ENCODE measurements at places on chromosomes 11 and 22.

DNA sequence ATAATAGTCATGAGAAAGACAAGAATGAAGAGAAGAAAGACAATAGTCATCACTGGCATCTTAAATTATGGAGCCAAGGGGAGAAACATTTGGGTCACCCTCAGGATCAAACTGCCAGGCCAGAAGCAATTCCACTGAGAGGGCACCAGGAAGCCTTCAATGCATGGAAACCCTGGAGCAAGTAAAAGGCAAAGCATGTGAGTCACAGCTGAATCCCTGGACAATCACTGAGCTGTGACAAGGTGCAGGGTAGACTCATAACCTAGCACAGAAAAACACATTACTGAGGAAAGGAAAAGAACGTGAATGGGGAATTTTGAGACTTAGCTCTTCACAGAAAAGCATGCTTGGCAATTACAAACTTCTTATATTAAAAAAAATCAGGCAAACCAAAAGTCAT lies 1.6 kb downstream of the KCNJ1 start:
- no peak for DNase-seq

DNA sequence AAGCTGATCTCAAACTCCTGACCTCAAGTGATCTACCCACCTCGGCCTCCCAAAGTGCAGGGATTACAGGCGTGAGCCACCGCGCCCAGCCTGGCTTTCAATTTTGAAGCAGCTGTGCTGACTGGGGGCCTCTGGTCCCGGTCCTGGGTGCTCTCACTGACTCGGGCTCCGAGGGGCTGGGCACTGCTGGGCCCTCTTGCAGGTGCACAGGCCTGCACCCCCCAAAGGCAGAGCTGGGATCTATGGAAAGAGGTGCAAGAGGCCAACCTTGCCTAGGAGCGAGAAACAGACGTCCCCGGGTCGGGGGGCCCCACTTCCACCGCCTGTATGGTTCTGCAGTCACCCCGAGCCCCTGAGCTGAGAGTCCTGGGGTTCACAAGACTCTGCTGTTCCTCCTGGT lies 33.2 kb downstream of the KIAA0930 start:
- DNase-seq: no peak

- no peak for DNase-seq
Observed at GRCh38 chr11:120807414-120808150, 216.3 kb upstream of the TBCEL start.

- DNase-seq: no peak
Observed at GRCh38 chr11:45061641-45062040, 84.8 kb upstream of the PRDM11 start.

DNA sequence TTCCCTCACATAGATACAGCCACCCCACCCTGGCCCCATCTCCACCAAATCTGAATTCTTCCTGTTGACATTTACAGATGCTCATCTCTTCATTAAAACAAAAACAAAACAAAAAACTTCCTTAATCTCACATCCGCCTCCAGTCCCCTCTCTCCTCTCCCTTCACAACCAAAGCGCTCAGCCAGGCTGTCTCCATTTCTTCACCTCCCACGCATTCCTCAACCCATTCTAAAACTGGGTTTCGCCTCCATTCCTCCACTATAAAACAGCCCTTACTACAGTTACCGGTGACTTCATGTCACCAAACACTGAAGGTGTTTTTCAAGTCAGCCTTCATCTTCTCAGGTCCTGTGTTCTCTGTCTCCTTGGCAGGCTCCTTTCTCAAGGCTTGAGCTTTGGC lies 9.6 kb downstream of the BACE1-AS start:
- DNase-seq: no peak

DNA sequence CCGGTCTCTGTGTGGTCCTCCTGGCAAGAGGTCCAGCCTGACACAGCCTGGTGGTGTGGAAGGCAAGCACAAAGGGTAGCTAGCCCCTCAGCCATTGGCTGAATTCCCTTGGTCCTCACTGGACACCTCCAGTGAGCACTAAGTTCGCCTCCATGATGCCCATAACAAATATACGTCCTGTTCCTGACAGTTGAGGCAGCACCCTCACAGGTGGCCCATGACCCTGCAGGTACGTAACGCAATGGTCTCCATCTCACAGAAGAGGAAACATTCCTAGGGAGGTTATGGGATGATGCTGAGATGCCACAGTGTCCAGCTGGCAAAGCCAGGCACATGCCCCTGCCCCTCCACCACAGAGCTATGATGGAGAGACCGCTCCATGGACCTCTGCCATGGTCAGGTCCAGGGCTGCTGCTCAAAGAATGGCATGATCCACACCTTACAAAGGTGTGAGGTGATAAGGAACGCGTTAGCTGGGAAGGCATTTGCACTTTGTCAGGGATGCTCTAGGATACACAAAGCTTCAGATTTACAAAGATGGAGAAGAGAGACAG lies 1.4 kb upstream of the GNAZ start:
- DNase-seq: no peak

GRCh38 chr11:125554038-125554437 lies 15.2 kb upstream of the EI24 start:
- no peak for DNase-seq

GRCh38 chr11:3195251-3196160 lies 23.1 kb downstream of the MRGPRG start:
- DNase-seq: no peak

DNA sequence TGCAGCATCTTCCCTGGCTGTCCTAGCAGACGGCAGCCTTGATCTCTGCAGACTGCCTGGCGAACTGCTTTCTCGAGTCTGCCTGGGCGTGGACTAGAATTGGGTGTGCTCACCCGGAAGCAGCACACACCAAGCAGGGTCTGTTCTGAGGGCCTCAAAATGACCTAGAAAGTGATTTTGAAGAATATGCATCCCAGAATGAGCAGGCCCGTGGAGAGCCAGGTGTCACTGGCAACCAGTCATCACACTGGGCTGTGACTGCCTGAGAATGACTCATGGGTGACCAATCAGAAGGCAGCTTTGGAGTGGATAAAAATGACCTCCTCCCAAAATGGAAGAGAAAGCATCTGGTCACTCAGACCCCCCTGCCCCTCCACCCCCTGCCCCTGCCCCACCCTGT lies 114.9 kb upstream of the NECTIN1 start:
- no peak for DNase-seq

DNA sequence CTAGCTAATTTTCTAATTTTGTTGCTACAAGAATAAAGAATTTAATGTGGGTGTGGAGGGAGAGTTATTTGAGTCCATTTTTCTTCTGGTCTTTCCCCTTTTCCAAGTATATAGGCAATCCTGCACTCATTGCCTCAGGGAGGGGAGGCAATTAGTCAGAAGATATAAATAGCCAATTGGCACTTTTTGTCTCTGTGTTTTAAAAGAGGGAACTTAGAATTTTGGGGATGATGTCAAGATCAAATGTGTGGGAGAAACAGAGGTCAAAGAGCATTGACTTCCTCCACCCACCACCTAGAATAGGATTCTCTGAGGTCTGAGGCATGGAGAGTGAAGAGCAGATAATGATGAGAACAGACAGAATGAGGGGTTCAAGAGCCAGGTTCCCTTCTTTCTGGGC lies 120.3 kb upstream of the ZC3H12C start:
- no peak for DNase-seq
